Activated CD4-positive, alpha-beta T cell treated with anti-CD3 and anti-CD28 coated beads, Interleukin-2, Interleukin-4, amounts not matched to agents 100 ng/mL and 50 ng/mL, durations not matched to agents 16 hours and 8 hours (primary cell): ENCODE measurements at places on chromosomes 6 and 20.

DNA sequence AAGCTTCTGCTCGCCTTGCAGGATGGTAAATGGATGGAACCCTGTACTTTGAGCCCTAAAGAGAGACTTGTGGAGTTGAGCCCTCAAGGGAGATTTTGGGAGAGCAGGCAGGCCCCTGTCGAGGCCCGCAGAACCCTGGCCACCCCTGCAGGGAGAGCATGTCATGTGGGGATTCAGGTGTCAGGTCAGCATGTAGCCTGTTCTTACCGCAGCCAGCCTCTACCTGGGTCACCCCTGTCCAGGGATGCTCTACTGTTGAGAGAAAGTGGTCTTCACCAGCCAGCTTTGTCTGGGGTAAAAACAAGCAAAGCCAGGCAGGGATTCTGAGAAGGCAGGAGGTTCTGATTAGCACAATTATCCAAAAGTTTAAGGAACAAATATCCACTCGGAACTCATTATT lies 55.6 kb upstream of the PROKR2 start:
- DNase-seq = no peak

- no peak for DNase-seq
These were observed 125.9 kb upstream of the JAG1 start for GRCh38 chr20:10799735-10800134.

GRCh38 chr20:17875106-17875980 lies 93.3 kb downstream of the SNX5 start:
- DNase-seq = no peak

DNA sequence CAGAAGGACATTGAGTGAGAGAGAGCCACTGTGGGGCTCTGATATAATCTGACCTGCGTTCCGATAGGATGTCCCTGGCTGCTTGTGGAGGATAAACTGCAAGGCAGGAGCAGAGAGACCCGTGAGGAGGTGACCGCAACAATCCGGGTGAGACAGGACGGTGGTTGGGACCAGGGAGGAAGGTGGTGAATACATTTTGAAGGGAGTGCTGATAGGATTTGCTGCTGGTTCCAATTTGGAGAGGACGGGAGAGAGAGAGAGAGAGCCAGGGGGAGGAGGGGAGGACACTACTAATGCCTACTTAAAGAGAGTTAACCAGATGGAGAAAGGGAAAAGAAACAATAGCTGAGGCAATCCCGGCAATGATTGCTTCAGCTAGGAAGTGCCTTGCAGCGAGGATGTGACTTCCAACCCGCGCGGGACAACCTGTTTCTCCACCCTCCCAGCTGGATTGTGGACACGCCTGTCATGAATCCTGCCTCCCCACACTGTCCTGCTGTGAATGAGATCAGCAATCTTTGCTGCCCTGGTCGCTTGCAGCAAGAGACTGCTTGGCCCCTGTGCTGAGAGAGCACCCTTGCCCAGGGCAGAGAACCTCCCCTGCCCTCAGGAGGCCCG lies 199.0 kb upstream of the KCNG1 start:
- no peak for DNase-seq

- no peak for DNase-seq
These were observed 523 bp downstream of the MRPS10 start for GRCh38 chr6:42217157-42217518.

DNA sequence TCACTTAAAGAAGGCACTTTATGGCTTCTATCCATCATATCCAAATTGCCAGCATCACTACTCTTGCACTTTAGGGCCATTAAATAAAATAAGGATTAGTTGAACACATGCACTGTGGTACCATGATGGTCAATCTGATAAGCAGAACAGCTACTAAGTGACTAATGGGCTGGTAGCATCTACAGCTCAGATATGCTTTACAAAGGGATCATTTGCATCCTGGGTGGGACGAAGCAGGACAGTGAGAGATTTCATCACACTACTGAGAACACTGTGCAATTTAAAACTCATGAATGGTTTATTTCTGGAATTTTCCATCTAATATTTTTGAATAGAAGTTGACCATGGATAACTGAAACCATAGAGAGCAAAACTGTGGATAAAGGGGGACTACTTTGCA lies 25.1 kb upstream of the ZSCAN9 start:
- DNase-seq = no peak

GRCh38 chr6:38909015-38909730 lies 139.4 kb upstream of the GLP1R start:
- no peak for DNase-seq

GRCh38 chr6:169803271-169803811 lies 51.9 kb downstream of the ERMARD start:
- DNase-seq = no peak

GRCh38 chr6:25735261-25735660 lies 19.3 kb upstream of the SLC17A4 start:
- no peak for DNase-seq

GRCh38 chr6:129874837-129875236 lies 13.7 kb upstream of the TMEM244 start:
- no peak for DNase-seq
